ENCODE measurements at places on chromosomes 6 and 20.

DNA sequence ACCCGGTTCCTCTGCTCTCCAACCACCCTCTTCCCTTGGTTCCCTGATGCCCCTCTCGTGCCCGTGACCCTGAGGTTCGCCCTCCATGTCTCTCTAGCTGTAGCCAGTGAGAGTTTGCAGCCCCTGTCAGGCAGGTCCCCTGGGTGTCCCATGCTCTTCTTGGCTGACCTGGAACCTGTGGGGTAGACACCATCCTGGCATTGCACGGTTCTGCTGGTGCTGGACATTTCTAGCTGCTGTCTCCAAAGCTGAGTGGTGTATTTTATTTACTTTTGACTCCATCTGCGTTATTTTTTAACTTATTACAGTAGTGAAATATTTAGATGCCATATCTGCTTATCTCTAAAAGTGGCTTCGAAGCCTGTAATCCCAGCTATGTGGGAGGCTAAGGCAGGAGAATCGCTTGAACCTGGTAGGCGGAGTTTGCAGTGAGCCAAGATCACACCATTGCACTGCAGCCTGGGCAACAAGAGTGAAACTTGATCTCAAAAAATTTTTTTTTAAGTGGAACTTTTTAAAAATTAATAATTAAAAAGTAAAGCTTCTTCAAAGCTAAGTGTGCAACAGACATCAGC, 12.5 kb downstream of the ENTPD6 start:
- DNase-seq, result no peak

- DNase-seq, result no peak
Observed at GRCh38 chr6:26105842-26106241, 18.6 kb downstream of the HFE start.

GRCh38 chr6:110322874-110323242, 35.3 kb downstream of the METTL24 start:
- DNase-seq, result no peak

- no peak for DNase-seq
Observed at GRCh38 chr20:24873025-24873620, 75.9 kb upstream of the CST7 start.

DNA sequence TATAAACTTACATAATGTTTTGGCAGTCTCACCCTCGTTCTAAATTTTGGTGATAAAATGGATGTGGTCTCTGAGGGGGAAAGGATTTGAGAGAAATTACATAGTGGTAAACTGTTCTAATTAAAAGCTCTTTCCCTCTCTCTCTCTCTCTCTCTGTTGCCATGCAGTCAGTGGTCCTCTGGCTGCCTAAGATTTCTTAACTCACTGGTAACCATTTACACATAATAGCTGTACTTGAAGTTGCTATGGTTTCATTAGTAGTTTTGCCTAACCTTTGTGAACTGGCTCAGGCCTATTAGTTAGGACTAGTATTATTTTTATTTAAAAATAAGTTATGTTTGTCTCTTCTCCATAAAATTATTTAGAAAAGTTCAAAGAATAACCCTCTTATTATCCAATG, 42.0 kb downstream of the MAPK14 start:
- no peak for DNase-seq

DNA sequence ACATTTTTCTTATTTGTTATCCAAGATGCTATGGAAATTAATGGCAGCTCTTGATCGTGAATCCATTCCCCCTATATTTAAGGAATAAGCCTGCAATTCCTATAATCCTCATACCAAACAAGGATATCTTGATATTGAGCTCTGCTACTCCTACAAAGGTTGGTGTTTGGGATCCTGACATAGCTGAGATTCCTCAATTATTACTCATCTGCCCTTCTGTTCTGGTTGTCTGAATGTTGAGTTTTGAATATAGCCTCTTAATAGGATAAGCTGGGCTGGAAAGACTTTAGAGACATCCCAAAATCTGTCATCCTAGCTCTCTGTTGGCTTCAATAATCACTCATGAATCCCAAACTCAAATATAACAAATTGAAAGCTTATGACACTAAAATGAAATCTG, 49.9 kb downstream of the CLIC5 start:
- no peak for DNase-seq

DNA sequence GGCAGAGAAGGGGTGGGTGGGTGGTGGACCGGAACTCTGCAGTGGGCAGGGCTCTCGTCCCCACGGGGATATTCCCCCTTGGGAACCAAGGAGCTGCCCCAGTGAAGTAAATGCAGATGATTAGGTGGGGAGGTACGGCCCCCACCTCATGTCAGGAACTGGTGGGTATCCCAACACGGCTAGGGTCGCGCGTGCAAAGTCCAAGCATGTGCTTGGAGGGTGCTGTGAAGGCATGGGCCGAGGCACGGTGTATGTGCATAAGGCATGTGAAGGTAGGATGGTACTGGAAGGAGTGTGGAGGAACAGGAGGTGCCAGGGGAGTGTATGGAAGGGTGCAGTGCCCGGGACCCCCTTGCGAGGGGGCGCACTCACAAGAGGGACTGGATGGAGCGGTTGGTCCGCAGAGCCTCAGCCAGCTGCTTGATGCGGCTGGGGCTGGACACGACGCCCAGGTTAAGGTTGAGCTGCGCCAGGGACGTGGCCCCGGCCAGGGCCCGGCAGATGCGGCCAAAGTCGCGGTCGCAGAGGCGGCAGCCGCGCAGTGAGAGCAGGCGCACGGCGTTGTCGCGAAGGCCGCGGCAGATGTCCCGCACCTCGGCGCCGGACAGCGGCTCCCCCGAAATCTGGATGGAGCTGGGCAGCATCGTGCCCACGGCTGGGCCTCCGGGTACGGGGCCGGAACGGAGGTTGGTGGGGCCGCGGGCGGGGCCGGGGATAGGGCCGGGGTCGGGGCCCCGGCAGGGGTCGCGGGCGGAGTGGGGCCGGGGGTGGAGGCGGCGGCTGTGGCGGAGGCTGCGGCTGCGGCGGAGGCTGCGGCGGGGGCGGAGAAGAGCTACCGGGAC, 783 bp downstream of the LRRC73 start:
- peak; percentile 25 for DNase-seq

DNA sequence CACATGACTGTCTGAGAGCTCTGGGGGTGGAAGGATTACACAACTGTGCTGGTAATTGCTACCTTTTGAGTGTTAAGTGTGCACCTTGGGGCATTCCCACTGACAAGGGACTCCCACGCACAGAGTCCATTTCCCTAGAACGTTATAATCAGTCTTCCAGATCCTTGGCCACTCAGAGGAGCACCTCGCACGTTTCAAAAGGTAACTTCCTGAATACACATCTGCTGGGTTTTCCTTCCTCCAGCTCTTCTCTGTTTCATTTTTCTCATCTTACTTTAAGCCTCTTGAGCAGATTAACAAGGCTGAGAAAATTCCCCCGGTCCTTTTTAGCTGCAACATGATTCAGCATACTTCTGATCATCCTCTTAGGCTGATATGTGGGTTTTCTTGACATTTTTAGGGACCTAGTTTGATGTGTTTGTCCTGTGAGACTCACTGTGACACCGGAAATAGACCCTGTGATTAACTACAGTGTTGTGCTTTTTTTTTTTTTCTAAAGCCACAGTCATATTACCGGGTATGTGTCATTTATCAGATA, 98.4 kb upstream of the DUSP22 start:
- peak; percentile 40 for DNase-seq

GRCh38 chr6:116400328-116400727, 29.6 kb downstream of the DSE start:
- DNase-seq, result no peak

GRCh38 chr6:11042025-11042749, 1.9 kb downstream of the ELOVL2 start:
- no peak for DNase-seq

DNA sequence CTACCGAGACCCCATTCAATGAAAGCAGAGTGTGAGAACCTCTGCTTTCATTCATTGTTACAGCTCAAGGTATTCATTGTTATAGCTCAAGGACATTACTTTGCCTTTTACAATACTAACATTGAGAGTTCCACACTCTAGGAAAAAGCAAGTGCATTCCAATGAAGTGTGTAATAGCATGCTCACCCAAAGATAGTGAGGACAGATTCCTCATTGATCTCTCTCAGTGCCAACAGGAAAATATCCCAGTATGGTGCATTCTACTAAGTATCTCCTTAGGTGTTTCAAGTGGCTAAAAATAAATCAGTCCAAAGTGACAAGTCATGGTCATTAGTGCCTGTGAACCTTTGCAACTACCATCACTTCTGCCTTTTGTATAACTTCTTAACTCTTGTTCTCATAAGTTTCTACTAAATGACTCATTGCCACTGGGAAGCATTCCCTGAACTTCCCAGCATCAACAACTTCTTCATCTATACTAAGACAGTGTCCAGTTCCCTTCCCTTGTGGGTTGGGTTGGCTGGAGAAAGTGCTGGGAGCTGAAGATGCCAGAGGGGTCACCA, 140.7 kb upstream of the STXBP5 start:
- no peak for DNase-seq

DNA sequence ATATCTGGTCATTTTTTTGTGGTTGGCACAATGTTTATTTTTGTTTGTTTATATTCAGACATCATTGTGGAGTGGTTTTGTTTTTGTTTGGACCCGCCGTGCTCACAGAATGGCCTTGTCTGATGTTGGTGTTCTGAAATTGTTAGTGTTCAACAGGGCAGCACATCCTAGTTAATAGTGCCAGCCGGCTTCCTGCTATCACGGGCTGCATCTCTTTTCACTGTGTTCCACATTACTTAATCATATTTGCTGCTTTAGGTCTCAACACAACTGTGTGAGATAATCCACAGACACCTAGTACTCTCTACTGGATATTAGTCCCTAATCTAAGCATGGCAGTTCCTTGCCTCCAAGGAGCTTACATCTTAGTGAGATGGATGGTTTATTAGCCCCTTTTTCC, 2.8 kb upstream of the EIF2S2 start:
- no peak for DNase-seq

GRCh38 chr6:84432619-84433018, 205.2 kb upstream of the CEP162 start:
- DNase-seq, result no peak

GRCh38 chr6:30886897-30887255, 2.6 kb downstream of the DDR1 start:
- no peak for DNase-seq

GRCh38 chr20:17863209-17863576, 105.4 kb downstream of the SNX5 start:
- DNase-seq, result no peak

- no peak for DNase-seq
Observed at GRCh38 chr20:22557403-22558276, 26.7 kb downstream of the FOXA2 start.

DNA sequence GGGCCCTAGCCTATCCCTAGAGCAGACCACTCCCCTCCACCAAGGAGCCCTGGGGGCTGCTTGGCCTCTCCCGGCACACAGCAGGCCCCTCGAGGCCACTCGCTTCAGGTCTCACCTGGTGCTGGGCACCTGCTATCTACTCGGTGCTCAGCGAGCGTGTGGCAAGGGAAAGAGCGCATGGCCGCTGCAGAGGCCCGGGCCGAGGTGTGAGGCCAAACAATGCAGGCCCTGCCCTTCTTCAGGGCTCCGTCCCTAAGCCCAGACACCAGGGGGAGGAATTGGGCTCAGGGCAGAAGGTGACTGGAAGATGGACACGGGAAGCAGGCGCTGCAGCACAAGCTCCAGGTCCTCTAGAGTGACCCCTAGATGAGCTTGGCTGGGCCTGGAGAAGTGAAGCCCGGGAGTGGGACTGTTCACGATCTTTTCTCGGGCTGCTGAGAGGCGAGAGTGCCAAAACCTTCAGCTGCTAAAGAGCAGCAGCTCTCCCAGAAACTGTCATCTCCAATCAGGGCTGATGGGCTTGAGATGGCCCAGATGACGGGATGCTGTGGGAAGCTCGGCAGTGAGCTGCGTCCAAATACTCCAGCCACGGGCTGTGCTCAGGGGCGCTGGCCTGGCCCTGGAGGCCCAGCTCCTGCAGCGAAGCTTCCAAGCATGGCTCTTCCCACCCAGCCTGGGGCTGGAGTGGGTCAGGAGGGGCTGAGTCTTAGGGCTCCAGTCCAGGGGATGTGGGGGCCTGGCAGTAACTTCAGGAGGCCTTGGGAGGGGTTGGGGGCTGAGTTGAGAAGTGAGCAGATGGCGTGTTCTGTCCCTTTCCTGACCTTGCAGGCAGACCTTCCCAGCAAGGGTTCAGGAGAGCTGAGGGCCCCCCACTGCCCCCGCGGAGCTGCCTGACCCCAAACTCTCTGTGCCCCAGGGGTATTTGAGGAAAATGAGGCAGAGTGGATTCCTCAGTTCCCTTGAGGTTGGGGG, 43.7 kb downstream of the APCDD1L start:
- no peak for DNase-seq

DNA sequence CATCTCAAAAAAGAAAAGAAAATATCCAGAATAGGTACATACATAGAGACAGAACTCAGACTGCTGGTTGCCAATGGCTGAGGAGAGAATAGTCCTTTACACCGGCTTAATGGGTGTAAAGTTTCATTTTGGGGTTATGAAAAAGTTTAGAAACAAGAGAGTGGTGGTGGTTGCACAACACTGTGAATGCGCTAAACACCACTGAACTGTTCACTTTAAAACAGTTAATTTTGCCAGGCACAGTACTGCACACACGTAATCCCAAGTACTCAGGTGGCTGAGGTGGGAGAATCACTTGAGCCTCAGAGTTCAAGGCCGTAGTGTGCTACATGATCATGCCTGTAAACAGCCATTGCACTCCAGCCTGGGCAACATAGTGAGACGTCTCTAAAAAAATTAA, 7.6 kb downstream of the ILRUN start:
- DNase-seq, result no peak

DNA sequence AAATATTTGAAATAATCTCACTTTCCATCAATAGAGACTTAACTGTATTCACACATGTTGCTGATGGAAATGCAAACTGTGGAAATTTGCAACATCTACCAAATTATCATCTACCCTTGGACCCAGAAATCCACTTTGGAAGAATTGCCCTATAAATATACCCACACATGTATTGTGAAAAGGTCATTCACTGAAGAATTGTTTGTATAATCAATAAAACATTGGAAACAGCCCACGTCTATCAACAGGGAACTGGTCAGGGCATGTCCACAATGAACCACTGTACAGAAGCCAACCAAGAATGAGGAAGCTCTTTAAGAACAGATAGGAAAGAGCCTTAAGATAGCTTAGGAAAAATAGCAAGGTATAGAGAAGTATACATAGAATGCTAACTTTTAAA, 36.2 kb downstream of the PXDC1 start:
- no peak for DNase-seq

DNA sequence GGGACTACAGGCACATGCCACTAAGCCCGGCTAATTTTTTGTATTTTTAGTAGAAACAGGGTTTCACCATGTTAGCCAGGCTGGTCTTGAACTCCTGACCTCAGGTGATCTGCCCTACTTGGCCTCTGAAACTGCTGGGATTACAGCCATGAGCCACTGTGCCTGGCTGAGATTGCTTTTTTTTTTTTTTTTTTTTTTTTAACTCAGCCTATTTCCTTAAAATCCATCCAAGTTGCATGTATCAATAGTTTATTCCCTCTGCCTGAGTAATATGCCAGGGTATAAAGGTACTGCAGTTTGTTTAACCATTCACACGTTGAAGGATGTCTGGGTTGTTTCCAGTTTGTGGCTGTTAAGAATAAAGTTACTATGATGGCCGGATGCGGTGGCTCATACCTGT, 10.7 kb downstream of the SLX4IP start:
- DNase-seq, result no peak

- no peak for DNase-seq
Observed at GRCh38 chr6:2129182-2129621, 116.2 kb downstream of the GMDS start.

- peak; percentile 55 for DNase-seq
Observed at GRCh38 chr6:45997875-45998506, 17.7 kb downstream of the CLIC5 start.

- DNase-seq, result no peak
Observed at GRCh38 chr6:110432285-110432900, 17.0 kb upstream of the DDO start.

- no peak for DNase-seq
Observed at GRCh38 chr20:8744228-8744844, 324.6 kb upstream of the PLCB4 start.
